ENCODE measurements at places on chromosomes 7 and 10. TPM values are rescaled to one million over a fixed set of nuclear protein-coding genes. Genes with fewer than 3 reads are reported as not detected.

SPDYE2 gene
- not detected for total RNA-seq

TCAF1 gene
- total RNA-seq: 79.7 TPM

ASB10 gene
- not detected for total RNA-seq

COL17A1 gene
- total RNA-seq: 4.2 TPM

SPDYE16 gene
- total RNA-seq: not detected

CLDN15 gene
- total RNA-seq: 10.5 TPM

AKR1C8 gene
- not detected for total RNA-seq

PTPRZ1 gene
- total RNA-seq: 2.5 TPM

PRLHR gene
- not detected for total RNA-seq

PRKG1 gene
- 10.7 TPM for total RNA-seq

MYL10 gene
- not detected for total RNA-seq

CALHM1 gene
- not detected for total RNA-seq

ZNF804B gene
- not detected for total RNA-seq

CDC14C gene
- total RNA-seq: not detected

DNA sequence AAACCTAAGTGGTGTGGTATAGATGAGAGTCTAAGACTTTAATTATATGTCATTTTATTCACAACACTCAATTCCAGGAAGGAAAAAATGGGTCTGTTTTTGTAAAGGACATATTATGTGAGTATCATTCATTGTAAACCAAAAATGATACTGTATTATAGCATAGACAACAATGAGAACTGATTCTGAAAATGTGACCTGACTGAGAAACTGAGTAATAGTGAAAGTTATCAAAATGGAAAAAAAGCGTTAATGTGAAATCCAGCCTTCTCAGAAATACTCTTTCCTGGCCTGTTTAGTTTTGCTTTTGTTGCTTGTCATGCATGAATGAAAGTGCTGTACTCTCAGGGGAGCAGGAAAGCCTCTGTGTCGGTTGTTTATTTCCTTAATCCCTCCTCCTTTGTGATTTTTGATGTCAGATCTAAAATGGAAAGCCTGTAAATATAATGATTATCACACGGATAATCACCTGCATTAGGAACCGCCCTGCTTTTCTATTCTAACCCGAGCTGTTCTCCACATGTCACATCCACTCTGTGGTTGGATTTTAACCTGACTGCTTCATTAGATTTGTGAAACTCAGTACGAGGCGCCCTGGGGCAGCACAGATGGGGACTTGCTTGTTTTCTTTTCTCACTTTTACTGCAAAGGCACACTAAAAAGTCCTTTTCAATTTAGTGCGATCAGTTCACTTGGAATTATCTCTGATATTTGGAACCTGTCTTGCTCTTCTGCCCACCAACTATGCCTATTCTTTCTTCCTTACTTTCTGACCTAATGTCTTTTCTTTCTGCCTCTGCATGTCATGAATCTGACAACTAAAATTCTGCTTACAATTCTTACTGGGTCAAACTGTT lies 240.9 kb upstream of the KAT6B start:
- no peak overlapping the region for H3K4me3 ChIP-seq
- H3K36me3 ChIP-seq: no peaks in the 10 kb centered on the region
- H3K27me3 ChIP-seq: no peaks in the 10 kb centered on the region
- DNase-seq: no peak

DNA sequence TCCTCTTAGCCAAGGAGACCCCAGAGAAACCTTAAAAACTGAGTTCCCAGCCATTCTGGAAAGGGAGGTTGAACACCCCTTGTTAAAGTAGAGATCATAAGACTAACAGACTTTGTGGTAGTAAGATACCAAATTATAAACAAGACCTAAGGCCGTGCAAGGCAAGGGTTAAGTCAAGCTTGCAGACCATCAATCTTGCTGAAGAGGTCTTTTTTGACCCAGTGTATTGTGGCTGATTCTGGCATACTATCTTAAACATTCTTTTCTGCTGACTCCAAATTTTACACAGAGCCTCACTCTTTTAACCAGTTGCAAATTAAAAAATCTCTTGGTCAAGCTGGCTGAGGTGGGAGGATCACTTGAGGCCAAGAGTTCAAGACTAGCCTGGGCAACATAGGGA lies 1.2 kb upstream of the TBRG4 start:
- DNase-seq: no peak
- peaks cover 10% of the 10 kb centered on the region for H3K27me3 ChIP-seq
- peak overlapping the region; percentile 98 for H3K4me3 ChIP-seq

DNA sequence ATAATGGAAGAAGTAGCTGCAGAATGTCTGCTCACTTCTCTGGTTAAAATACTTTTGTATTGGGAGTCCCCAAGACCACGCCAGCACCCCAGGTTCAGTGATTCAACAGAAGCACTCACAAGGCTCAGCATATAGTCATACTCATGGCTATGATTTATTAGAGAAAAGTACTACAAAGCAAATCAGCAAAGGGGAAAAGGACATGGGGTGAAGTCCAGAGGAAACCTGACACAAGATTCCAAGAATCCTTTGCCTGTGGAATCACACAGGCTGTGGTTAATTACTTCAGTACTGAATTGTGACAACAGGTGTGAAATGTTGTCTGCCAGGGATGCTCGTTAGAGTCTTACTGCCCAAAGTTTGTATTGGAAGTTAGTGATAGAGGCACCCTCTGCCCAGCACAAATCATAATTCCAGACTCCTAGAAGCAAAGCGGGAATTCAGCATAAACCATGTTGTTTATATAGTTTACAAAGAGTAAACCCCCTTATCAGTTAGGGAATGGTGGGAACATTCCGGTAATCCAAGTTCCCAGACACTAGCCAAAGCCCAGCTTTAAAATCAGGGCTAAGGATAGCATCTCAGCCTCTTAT lies 79.4 kb downstream of the HYCC1 start:
- no peak overlapping the region for H3K4me3 ChIP-seq
- no peak for DNase-seq
- H3K27me3 ChIP-seq: peaks cover 1% of the 10 kb centered on the region
- H3K4me1 ChIP-seq: peaks cover 30% of the 10 kb centered on the region
- H3K36me3 ChIP-seq: peaks cover 4% of the 10 kb centered on the region

DNA sequence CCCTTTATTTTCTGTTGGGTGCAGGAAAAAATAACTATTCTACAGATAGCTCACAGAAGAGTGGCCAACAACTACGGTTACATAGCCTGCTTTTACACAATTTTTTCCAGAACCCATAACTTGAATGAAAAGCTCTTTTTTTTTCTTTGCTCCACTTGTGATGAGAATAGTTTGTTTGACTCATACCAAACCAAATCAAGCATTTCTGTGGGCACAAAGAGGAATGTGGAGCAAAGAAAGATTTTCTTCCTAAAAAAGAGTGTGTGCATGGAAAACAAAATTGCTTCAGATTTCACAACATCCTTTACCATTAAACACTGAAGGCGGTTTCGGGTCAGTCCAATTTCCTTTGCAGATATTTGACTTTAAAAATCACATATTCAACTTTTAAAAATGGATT lies 54.8 kb upstream of the RAB11FIP2 start:
- DNase-seq: no peak
- no peak overlapping the region for H3K4me3 ChIP-seq
- no peaks in the 10 kb centered on the region for H3K36me3 ChIP-seq
- H3K27me3 ChIP-seq: peaks cover 1% of the 10 kb centered on the region

- no peaks in the 10 kb centered on the region for H3K36me3 ChIP-seq
- no peak overlapping the region for H3K27ac ChIP-seq
- no peak overlapping the region for H3K4me3 ChIP-seq
- H3K27me3 ChIP-seq: peaks cover 5% of the 10 kb centered on the region
- DNase-seq: peak; percentile 18
These were observed 384.2 kb upstream of the LRGUK start for GRCh38 chr7:133742709-133743538.

GRCh38 chr7:19984231-19984632 lies 210.8 kb upstream of the TMEM196 start:
- peak; percentile 9 for DNase-seq
- H3K4me3 ChIP-seq: no peak overlapping the region
- H3K27ac ChIP-seq: no peak overlapping the region
- H3K27me3 ChIP-seq: no peaks in the 10 kb centered on the region
- no peaks in the 10 kb centered on the region for H3K36me3 ChIP-seq
- peaks cover 7% of the 10 kb centered on the region for H3K4me1 ChIP-seq

GRCh38 chr10:132590094-132590751 lies 52.6 kb downstream of the INPP5A start:
- H3K36me3 ChIP-seq: peaks cover 8% of the 10 kb centered on the region
- H3K4me3 ChIP-seq: peak overlapping the region; percentile 71
- H3K27ac ChIP-seq: peak overlapping the region; percentile 70
- peaks cover 10% of the 10 kb centered on the region for H3K27me3 ChIP-seq

GRCh38 chr7:155870334-155871180 lies 58.3 kb upstream of the SHH start:
- peaks cover 2% of the 10 kb centered on the region for H3K27me3 ChIP-seq
- H3K36me3 ChIP-seq: no peaks in the 10 kb centered on the region
- no peaks in the 10 kb centered on the region for H3K4me1 ChIP-seq

GRCh38 chr10:82982110-82982608 lies 1107.2 kb downstream of the NRG3 start:
- H3K36me3 ChIP-seq: no peaks in the 10 kb centered on the region
- H3K4me3 ChIP-seq: no peak overlapping the region
- no peaks in the 10 kb centered on the region for H3K4me1 ChIP-seq
- no peaks in the 10 kb centered on the region for H3K27me3 ChIP-seq
- no peak overlapping the region for H3K27ac ChIP-seq

DNA sequence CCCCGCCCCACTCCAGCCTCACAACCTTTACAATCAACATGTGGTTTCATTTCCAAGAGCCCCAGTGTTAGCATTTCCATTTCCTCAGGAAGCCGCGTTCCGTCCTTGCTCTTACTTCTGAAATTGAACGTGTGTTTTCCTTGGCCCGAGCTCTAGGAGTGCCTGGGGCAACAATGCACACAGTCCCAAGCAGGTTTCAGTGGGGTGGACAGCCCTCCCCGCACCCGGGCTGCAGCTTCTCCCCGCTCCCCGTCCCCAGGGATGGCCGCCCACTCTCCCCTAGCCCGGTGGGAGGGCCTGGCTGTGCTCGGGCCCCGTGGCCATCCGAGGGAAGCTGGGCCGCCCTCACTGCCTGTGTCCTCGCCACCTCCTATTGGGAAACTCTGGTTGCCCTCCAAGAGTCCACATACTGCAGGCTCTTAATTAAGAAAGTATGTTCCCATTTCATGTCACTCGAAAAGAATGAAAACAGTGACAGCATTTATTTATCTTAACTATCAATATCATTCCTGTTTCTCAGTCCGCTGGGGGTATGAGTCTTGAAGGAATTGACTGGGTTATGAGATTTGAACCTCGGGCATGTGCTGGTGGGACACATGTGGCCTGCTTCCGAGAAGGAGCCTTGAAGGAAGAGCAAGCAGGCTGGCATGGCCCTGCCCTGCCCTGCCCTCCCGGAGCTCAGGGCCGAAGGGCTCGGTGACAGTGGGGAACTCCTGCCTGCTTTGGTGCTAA lies 163.8 kb downstream of the GRK5 start:
- peaks cover 42% of the 10 kb centered on the region for H3K36me3 ChIP-seq
- H3K4me3 ChIP-seq: no peak overlapping the region
- H3K27me3 ChIP-seq: peaks cover 33% of the 10 kb centered on the region
- H3K4me1 ChIP-seq: peaks cover 93% of the 10 kb centered on the region

DNA sequence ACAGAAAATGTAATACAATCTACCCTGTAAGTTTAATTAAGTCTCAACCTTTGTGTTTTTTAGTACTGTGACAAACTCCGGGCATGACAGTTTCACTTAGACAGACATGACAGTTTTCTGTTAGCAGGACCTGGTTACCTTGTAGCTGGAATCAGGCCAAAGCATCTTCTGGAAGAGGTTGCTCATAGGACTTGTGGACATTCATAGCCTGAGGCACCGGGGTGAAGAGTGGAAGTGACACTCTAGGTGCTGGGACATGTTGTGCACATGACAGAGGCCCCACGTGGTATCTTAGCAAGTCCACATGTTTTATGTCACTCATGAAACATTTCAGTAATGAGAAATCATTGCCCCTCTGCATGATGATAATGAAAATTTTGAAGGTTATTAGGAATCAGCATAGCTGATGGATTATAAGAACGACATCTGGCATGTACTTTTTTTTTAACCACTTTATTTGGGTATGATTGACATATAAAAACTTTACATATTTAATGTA lies 441.4 kb downstream of the CNTNAP2 start:
- H3K4me1 ChIP-seq: no peaks in the 10 kb centered on the region
- no peak overlapping the region for H3K4me3 ChIP-seq
- H3K36me3 ChIP-seq: no peaks in the 10 kb centered on the region
- H3K27ac ChIP-seq: no peak overlapping the region
- H3K27me3 ChIP-seq: no peaks in the 10 kb centered on the region
- no peak for DNase-seq

DNA sequence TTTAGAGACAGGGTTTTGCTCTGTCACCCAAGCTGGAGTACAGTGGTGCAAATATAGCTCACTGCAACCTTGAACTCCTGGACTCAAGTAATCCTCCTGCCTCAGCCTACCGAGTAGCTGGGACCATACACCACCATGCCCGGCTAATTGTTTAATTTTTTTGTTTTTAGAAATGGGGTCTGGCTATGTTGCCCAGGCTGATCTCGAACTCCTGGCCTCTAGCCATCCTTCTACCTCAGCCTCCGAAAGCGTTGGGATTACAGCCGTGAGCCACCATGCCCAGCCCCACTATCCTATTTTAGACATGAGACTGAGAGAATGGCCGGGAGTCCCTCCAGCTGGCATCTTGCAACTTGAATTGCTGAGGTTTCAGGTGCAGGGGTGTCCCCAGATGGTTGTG lies 39.4 kb downstream of the KCTD7 start:
- no peak for DNase-seq
- H3K36me3 ChIP-seq: peaks cover 11% of the 10 kb centered on the region
- peaks cover 1% of the 10 kb centered on the region for H3K27me3 ChIP-seq
- H3K27ac ChIP-seq: no peak overlapping the region
- no peak overlapping the region for H3K4me3 ChIP-seq

- no peaks in the 10 kb centered on the region for H3K4me1 ChIP-seq
- no peaks in the 10 kb centered on the region for H3K36me3 ChIP-seq
- H3K27ac ChIP-seq: no peak overlapping the region
- H3K4me3 ChIP-seq: no peak overlapping the region
These were observed 54.7 kb upstream of the VWC2 start for GRCh38 chr7:49718760-49719159.

DNA sequence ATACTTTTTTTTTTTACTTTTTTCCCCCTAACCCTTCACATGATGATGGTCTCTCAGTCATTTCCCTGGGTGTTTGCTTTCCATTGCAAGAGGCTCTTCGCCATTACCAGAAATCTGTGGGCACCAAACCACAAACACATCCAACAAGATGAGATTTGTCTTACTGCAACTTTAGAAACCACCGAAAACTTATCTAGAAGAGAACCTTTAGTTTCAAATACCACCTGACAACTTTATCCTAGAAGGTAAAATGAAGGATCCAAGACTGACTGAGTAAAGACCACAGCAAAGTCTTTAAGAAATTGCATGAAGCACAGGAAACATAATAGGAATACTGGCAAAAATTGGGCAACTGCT lies 363.3 kb upstream of the MBL2 start:
- no peak for DNase-seq
- no peak overlapping the region for H3K4me3 ChIP-seq
- no peak overlapping the region for H3K27ac ChIP-seq
- H3K4me1 ChIP-seq: peaks cover 21% of the 10 kb centered on the region
- H3K27me3 ChIP-seq: no peaks in the 10 kb centered on the region
- no peaks in the 10 kb centered on the region for H3K36me3 ChIP-seq
